ENCODE measurements at places on chromosomes 6 and 20.

GRCh38 chr6:119768201-119768600 is 418.6 kb upstream of the MAN1A1 start:
- no peak for DNase-seq

GRCh38 chr6:12092762-12093161 is 80.7 kb downstream of the HIVEP1 start:
- DNase-seq, result no peak

DNA sequence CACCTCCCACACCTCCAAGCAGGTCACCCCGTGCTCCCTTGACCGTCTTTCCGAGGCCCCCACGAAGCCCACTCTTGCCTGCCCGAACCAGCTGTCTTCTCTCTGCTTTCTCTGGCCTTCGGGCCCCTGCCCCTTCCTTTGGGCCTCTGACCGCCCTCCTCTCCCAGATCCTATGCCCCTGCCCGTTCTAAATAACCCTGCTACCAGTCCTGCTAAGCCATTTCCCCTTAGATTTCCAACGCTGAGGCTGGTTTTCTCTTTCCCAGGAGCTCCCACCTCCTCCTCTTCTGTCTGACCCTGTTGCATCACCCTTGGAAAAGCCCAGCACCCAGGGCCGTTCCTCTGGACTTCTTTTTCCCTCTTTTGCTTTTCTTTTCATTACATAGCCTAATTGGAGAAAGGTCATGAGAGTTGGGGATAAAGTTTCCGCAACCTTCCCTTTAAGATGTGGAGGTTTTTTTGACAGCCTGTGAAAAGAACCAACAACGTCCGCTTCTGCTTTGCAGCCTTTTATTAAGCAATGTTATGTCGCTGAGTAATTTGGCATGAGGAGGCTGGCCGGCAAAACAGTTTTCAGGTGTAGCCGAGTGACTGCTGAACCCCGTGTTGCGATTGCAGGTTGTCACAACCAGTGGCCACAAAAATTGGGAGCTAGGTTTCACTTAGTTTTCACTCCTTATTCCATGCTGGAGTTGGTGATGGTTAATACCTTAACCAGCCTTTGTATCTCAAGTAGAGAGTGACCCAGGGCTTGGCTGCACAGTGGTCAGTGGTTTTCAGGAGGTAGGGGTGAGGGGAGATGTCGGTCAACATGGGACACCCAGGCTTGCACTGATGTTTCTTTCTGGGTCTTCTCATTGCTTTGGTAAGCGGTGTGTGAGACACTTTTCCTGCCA is 970 bp downstream of the BLTP3A start:
- no peak for DNase-seq

GRCh38 chr6:42389736-42390135 is 62.0 kb downstream of the TRERF1 start:
- DNase-seq, result no peak

GRCh38 chr20:48460681-48461080 is 367.1 kb downstream of the PREX1 start:
- DNase-seq, result no peak

GRCh38 chr6:42907336-42907735 is 8.5 kb upstream of the PTCRA start:
- no peak for DNase-seq

DNA sequence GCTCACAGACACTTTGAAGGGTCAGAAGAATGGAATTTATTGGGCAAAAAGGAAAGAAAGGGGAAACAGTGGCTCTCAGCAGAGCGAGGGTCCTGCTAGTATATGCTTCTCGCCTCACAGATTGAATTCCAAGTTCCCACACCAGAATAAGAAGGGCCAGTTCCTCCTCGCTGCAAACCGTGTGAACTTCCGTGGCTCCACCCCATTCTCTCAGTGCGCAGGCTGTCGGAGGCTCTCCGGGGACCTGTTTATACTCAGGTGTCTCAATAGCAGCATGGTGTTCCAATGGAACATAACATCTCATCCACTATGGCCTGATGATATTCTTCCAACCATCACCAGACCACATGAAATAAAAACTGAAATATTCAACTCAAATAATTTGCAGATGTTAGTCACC is 4.6 kb downstream of the SAMD3 start:
- DNase-seq, result no peak

GRCh38 chr6:159899994-159900745 is 9.4 kb downstream of the MAS1 start:
- no peak for DNase-seq

GRCh38 chr6:131949909-131950766 is 1.0 kb downstream of the CCN2 start:
- DNase-seq, result no peak

GRCh38 chr20:52937591-52938100 is 34.5 kb upstream of the TSHZ2 start:
- DNase-seq, result no peak

DNA sequence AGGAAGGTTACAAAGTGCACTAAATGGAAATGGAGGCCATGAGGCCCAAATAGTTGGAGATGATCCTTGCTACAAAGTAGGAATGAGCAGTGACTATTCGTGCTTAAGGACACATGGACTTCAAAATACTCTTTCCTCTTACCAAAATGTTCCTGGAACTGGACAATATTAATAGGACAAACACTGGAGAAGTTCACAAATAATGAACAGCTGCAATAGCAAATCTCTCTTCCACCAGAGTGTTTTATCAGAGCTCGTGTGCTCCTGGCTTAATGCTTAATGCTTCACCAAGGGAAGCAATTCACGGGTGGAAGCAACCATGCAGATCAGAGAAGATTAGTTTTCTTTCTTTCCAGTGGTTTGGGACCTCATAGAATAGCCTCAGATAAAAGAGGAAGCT is 435.4 kb downstream of the BCKDHB start:
- DNase-seq, result no peak

DNA sequence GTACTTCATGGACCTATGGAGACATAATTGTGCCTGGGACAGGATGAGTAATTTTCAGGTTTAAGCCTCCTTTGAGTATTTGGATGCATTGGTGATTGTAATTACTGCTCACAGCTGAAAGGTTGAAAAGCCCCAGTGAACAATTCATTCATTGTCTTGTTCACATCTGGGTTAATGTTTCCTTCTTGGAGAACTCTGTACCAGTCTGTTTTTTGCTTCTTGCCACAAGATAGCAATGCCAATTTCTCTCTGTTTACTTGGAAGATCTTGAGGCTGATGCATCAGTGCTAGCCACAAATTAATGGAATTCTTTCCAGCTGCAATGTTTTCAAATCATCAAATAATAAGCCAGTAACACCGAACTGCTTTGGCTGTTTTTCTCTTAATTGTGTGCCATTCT is 207.8 kb downstream of the BMP2 start:
- DNase-seq, result no peak

DNA sequence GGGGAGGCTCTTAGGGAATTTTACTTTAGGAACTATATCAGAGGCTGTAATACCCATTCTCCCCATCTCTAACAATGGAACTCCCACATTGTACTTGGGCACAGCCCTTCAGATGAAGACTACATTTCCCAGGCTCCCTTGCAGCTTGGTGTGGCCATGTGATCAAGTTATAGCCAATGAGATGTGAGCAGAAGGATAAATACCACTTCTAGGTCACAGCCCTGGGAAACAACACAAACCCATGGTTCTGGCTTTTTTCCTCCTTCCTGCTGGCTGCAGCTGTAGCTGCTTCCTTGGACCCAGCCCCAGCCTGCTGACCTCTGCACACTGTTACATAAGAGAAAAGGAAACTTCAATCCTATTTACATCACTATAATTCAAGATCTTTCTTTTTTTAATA is 445.9 kb upstream of the JARID2 start:
- DNase-seq, result no peak

- DNase-seq, result no peak
These were observed 12.7 kb downstream of the DPPA5 start for GRCh38 chr6:73341335-73341734.

DNA sequence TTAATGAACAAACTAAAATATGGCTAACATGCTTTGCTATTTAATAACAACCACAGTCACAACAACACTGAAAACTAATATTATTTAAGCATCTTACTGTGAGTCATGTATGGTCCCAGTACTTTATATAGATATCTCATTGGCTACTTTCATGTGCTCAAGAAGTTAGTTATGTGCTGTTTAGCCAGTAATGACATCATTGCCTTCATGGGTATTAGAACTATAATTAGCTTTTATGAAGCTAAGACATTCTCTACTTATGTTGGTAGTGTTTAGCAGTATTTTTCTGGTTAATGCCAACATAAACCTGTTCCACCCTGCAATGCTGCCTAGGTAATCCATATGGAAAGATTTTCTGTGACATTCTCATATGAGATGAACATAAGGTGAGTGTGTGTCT is 56.1 kb downstream of the ADGRG6 start:
- DNase-seq, result no peak

GRCh38 chr20:37418591-37419109 is 72.7 kb downstream of the SRC start:
- no peak for DNase-seq

GRCh38 chr6:17352302-17352701 is 41.1 kb upstream of the CAP2 start:
- no peak for DNase-seq

DNA sequence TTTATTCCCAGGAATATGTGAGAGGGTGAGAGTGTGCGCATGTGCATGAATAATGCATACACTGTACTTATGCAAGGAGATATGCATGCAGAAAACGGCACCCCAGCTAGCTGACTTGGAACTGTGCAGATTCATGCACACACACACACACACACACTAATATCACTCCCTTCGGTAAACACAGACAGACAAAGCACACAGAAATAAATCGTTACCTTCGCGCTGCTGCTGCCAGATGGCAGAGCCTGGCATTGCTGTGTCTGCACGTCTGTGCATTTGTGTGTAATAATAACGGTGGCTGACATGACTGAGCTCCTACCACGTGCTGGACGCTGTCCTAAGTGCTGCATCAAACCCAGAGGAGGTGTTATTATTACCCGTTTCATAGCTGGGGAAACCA is 36.8 kb downstream of the PREX1 start:
- DNase-seq, result no peak

GRCh38 chr6:53043581-53043980 is 21.6 kb upstream of the FBXO9 start:
- DNase-seq, result no peak

GRCh38 chr6:137552146-137552545 is 58.0 kb upstream of the OLIG3 start:
- no peak for DNase-seq

DNA sequence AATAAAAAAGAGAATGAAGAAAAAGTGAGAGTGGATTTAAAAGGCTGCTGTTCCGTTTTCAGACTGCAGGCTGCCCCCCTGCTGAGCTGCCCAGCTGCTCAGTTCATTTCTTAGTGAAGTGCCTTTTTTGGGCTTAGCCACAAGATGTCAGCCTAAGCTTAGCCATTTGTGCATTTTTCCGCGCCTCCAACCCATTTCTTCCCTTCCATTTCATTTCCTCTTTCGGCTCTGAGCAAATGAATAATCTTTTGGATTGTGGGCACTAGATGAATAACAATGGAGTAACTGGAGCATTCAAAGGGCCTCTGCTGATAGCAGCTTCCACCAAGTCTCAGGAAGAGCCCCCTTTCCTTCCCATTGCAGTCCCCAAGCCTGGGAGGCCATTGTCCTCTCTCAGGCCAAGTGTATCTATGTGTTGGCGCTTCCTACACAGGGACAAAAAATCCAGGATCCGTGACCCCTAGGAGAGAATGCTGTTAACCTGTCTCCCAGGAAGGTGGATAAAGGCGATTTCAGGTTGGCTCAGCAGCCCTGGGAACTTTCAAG is 83.5 kb upstream of the SPTLC3 start:
- no peak for DNase-seq

DNA sequence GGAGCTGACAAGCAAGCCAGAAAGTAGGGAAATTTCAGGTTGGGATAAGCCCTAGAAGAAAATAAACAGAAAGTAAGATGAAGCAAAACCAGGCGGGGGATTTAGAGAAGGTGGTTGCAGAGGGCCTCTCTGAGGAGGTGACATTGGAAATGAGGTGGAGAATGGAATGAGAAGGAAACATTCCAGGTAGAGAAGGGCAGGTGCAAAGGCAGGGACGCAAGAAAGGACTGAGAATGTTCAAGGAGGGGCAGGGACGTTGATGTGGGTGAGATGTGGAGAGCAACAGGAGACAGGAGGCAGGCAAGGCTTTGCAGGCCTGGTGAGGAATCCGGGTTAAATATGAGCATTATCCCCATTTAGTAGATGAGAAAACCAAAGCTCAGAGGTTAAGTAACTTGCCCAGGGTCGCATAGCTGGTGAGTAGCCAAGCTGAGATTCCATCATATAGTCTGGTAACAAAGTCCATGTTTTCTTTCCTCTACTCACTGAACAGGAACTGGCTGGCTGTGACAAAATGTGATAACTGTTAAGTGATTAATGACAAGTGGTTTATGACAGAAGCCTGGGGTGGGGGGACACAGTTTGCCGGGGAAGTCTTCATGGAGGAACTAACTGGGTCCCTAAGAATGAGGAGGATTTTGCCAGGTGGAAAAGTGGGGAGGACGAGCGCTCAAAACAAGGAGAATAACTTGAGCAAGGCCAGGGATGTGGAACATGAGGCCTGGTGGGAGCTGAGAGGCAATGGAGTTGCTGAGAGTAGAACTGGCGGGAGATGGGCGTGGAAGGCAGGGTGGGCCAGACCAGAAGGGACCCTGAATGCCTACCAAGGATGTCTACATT is 32.6 kb downstream of the MRPL14 start:
- no peak for DNase-seq

DNA sequence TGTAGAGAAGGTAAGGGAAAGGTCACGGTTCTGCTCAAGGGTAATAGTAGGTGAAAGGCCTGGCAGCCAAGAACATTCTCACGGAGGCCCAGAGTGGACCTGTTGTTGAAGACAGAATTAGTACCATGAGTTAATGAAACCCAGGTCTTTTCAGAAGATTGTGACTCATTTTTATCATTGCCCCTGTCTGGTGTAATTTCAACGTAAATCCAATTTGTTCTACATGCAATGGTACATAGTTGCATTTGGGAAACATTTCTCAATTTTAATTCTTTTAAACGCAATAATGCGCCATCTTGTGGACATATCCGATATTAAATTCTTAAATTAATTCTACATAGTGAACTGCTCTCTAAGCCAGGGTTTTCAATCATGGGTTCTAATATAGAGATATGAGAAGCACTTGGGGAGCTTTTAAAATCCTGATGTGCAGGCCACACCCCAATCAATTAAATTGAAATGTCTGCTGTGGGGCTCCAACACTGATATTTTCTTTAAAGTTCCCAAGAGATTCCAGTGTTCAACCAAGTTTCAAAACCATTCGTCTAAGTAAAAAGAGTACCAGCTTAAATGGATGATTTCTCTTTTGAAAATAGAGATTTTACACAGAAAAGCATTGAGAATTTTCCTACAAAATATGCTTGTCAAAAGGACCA is 257.4 kb downstream of the PLCB1 start:
- DNase-seq, result no peak

GRCh38 chr6:27078734-27079357 is 168.7 kb upstream of the PRSS16 start:
- peak; percentile 48 for DNase-seq

GRCh38 chr6:144104898-144105487 is 9.6 kb upstream of the SF3B5 start:
- DNase-seq, result peak; percentile 34

DNA sequence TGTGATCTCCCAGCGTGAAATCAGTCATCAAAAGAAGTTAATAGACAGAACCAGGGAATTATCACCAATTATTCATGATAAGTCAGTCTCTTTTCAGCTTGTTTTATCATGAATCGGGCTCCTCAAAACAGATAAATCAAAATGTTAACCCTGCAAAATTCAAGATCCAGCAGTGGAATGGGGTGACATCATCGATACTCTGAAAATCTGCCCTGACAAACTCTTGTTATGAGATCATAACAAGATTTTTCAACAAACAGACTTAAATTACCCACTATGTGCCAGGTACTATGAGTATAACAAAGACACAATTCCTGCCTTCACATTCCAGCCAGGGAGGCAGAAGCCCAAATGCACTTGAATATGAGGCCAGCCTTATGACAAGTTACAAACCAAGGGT is 64.4 kb downstream of the PTPRK start:
- DNase-seq, result no peak

- DNase-seq, result no peak
These were observed 19.7 kb downstream of the ACSS2 start for GRCh38 chr20:34896086-34896621.

All from T-helper 1 cell (primary cell).